NCI-H187 (cell line): ENCODE measurements at places on chromosomes 1 and 21.

- DNase-seq = no peak
These were observed 7.6 kb downstream of the GPR37L1 start for GRCh38 chr1:202130297-202130721.

DNA sequence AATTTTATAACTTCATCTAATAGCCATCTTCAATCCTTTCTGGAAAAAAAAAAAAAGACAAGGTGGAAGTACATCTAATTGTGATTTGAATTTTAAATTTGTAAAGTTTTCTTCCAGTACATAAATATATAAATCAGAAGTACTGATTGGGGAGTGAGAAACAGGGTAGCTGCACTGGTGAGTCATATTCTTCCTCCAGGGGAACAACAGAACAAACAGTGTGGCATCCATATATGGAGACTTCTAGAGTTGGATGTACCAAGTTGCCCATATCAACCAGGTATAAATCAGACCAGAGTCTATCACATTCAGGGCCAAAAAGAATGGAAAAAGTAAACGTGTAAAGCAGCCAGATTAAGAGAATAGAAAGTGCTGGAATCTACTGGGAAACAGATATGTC lies 66.0 kb upstream of the NRIP1 start:
- no peak for DNase-seq

DNA sequence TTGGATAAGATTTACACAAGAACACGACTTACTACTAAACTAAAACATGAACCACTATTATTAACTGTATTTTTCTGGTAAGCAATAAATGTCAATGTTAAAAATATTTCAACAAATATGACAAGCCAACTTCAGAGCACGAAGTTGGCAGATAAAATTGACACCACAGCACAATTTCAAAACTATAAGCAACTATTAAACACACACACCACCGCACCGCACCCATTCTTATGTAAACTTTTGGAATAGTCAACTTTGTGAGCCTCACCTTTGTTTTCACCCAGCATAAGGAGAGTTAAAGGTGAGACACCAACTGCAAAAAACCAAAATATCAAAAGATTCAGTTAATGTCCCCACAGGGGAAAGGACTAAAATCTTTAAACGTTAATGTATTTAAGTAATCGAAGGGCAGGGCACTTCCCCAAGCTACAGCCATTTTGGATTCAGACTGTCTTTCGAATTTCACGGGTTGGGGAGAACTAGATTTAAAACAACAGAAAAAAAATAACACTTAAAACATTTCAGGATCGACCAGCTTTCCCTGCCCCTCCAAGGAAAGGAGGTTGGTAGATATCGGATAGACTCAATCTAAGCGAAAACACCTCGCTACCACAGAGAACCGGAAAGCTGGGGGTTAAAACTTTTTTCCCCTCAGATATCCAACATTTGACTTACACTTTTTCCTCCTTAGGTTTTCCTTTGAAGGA lies 872 bp downstream of the GPBP1L1 start:
- DNase-seq = peak; percentile 25

DNA sequence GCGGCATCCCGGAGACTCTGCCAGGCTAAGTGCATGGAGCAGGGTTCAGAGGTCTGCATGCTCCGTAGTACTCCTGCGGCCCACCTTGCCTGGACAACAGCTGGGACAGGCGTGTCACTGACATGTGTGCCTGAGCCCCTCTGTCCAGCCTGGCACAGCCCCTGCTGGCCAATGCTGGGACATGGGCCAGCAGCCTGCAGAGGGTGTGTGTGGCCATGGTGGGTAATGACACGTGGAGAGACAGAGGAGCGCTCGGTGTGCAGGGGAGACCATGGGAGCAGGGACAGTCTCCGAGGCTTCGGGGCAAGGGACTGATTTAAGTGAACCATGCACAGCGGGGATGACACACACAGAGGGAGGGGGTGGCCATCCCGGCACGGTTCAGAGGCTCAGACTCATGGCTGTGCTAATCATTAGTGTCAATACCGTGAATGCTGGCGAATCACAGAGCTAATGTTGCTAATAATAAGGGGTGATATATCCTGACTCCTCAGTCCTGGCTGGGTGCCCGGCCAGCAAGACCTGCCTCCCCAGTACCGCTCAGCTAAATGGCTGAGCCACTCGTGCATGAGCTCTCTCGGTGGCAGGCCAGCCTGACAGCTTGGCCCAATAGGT lies 41.5 kb downstream of the IGSF21 start:
- no peak for DNase-seq
